ENCODE measurements at places on chromosomes 1 and 21.

DNA sequence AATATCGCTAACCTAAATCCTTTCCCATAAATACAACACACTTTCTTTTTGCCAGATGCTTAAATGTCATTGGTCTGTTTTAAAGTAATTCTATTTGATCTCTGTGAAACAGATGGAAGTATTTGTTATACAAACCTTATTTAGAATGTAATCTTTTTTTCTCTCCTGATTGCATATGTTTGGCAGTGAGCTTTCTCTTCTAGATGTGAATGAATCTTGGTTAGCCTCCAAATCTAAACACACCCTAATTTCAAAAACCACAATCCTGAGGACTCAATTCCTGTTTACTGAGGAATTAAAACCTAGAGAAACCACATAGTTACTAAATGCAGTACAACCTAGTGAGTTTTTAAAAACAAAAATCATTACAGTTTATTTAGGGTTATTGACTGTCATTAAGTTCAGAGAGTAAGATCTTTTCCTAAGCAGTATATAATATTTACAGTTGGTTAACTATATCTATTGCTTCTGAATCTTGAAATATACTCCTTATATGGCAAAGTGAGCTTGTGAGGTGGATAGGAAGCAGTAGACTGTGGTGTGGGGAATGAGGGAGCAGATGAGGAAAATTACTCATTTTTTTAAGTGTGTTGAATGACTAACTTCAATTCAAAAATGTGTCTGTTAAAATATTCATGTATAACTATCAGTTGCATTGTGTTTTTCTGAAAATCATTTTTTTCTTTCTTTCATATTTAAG, 218.7 kb downstream of the FMN2 start:
- no peak for DNase-seq

GRCh38 chr1:174074757-174075156, 52.6 kb upstream of the RC3H1 start:
- DNase-seq = no peak

GRCh38 chr1:3319874-3320245, 134.6 kb upstream of the ARHGEF16 start:
- no peak for DNase-seq

- peak; percentile 23 for DNase-seq
Measured at GRCh38 chr1:113912594-113913311, 7.6 kb downstream of the DCLRE1B start.

DNA sequence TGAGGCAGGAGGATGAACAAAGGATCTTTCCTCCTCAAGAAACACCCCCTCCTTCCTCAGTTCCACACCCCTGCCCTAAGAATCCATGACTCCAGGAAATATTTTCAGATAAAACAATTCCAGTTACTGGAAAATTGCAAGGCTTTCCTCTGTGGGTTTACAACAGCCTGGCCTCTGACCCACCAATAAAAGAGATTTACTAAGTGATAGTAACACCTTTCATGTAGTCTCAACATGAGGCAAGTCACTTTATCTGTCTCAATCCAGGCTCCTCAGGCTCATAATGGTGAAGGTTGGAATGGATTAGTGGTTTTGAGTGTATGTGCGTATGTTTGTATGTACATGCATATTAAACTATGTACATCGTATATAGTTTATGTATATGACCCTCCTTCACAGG, 71.4 kb upstream of the PPP2R5A start:
- no peak for DNase-seq

GRCh38 chr1:62688687-62689085, 500 bp upstream of the DOCK7 start:
- no peak for DNase-seq

- DNase-seq = no peak
Measured at GRCh38 chr1:14479865-14480264, 118.6 kb upstream of the KAZN start.

GRCh38 chr1:164843743-164844500, 284.9 kb downstream of the PBX1 start:
- no peak for DNase-seq

GRCh38 chr1:205971082-205971481, 27.8 kb upstream of the SLC26A9 start:
- DNase-seq = no peak

GRCh38 chr1:30611741-30612309, 111.6 kb downstream of the MATN1 start:
- no peak for DNase-seq

GRCh38 chr21:46650476-46651098, 15.1 kb downstream of the PRMT2 start:
- DNase-seq = no peak

- DNase-seq = no peak
Measured at GRCh38 chr1:204742676-204743251, 57.2 kb upstream of the LRRN2 start.

GRCh38 chr21:41865002-41865777, 14.0 kb downstream of the PRDM15 start:
- no peak for DNase-seq

DNA sequence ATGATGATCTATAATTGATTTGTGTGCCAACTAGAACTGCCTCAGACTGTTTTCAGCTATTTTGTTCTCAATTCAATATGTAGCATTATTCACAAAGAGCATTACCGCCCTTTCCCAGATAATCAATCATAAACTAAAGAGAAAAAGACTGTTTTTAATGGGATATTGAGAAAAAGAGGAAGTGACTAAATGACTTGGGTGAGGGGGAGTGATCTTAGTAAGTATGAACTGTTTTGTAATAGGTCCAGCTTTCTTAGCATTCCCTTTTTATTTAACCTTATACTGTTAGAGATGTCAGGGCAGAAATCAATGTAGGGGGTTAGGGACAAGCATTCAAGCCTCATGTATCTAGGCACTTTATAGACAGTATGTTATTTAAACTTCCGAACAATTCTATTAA, 157.8 kb upstream of the DPYD start:
- DNase-seq = no peak

GRCh38 chr1:108816049-108816893, 40.6 kb downstream of the AKNAD1 start:
- peak; percentile 65 for DNase-seq

- DNase-seq = no peak
Measured at GRCh38 chr1:67432745-67433144, 2.5 kb upstream of the SERBP1 start.

DNA sequence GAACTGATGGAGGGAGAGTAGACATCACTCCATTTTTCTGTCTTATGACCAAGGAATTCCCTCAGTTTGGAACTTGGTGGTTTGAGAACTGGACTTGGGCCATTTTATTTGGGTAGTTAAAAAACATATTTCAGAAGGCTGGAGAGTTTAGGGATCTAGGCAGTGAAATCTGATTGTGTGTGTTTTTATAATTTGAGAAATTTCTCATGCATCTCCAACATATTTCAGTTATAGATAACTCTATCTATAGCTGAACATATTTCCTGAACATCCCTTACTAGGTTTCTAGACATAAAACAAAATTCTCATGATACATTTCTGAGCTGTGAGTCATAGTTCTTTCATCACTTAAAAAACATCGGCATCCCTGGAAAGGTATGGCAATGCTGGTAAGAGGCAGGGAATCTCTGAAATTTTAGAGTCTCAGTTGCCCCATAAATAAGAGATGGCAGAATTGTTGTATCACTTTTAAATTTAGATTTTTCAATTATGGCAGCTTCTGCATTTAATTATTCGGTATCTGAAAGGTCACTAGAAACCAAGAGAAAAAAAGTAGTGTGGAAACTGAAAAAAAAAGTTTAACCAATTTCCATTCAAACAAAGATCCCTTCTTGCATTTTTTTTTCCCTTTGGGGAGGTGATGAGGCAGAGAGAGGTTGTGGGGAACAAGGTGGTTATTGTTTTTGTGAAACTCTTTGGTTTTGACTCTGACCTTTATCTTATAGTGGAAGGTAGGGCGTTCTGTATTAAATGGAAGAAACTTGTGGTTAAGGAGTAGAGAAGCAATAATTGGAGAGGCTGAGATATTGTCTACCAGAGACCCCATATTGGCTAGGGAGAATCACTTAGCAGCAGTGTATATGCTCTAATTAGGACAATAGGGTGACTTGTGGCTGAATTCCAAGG, 102.9 kb downstream of the FASLG start:
- DNase-seq = no peak

DNA sequence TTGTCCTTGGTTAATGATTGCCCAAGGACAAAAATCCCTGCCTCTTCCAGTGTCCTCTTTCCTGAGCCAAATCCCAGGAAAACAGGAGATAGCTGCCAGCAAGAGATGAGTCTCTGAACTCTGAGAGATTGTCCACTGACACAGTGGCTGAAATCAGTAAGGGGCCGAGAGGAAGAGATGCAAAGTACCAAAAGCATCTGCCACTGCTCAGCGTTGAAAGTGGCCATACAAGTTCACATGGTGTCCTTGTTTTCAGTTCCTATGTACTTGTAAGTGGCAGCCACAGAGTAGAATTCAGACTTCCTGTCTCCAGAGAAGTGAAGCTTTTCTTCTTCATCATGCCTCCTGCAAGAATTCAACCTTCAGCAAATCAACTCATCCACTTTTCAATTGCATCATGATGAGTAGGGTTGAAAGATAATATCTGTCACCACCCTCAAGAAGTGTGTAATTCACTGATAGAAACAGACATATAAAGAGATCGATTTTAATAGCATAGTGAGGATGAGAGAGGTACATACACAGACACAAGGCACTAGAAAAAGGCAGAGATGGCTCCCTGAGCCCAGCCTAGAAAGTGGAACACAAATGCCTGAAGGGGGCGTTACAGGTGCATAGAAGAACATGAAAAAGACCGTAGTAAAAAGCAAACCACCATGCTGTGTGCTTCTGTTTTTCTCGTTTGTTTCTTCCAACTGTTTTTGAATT, 185.8 kb downstream of the MRPL39 start:
- DNase-seq = no peak

- no peak for DNase-seq
Measured at GRCh38 chr1:162375463-162375862, 1.2 kb downstream of the SPATA46 start.

- no peak for DNase-seq
Measured at GRCh38 chr21:42089093-42089631, 18.0 kb downstream of the UMODL1 start.
